ENCODE measurements at places on chromosomes 1 and 21.

- no peak for DNase-seq
These were observed 115.1 kb upstream of the JUN start for GRCh38 chr1:58898739-58899586.

DNA sequence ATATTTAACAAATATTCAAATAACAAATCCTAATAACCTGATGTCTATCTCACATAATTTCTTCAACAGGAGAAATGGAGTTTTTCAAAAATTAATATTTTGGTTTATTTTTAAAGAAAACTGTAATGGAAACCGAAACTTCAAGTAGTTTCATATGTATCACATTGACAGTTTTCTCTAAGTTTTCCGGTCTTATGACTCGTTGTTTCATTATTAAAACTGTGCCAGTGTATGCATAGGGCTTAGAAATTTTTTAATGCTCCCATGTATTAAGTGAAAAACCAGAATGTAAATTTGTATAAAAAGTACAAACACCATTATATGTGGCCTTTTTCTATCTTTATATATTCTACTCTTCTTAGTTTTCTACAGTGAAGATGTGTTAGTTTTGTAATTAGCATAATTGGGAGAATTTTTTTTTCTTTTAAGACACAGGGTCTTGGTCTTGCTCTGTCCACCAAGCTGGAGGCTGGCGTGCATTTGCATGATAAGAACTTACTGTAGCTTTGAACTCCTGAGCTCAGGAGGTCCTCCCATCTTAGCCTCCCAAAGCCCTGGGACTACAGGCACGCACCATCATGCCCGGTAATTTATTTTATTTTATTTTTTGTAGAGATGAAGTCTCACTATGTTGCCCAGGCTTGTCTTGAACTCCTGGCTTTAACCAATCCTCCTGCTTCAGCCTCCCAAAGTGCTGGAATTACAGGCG lies 43.9 kb upstream of the SAMSN1 start:
- DNase-seq = no peak

DNA sequence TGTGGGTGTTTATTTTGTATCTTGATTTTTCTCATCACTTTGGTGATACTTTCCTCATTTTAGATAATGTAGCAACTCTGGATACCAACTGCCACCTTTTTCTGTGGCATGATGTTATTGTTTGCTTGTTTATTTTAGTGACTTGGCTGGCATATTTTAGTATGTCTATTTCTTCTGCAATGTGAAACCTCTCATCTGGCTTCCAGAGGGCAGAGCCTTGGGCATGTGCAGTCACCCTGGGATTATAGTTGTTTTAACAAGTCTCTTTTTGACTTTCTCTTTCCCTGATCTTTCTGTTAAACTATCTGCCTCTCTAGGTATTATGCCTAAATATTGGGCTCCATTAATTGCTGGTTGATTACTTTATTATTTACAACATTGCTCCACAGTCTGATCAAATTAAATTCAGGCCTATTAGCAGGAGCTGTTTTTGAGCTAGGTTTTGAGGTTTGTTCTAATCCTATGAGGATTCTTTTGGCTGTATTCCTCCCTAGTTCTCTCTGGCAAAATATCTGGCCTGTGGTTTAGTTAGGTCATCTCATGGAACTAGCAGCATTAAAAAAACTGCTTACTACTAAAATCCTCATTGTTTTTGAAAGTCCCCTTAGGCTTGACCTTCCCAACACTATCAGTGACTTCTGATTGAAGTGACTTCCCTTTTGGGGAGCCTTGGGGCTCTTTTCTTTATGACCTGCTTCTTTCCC lies 86.4 kb upstream of the FAM78B start:
- DNase-seq = no peak

- peak; percentile 18 for DNase-seq
These were observed 38.4 kb downstream of the TAS1R2 start for GRCh38 chr1:18820791-18821641.

GRCh38 chr21:29465546-29465945 lies 166.8 kb downstream of the BACH1 start:
- DNase-seq = no peak

DNA sequence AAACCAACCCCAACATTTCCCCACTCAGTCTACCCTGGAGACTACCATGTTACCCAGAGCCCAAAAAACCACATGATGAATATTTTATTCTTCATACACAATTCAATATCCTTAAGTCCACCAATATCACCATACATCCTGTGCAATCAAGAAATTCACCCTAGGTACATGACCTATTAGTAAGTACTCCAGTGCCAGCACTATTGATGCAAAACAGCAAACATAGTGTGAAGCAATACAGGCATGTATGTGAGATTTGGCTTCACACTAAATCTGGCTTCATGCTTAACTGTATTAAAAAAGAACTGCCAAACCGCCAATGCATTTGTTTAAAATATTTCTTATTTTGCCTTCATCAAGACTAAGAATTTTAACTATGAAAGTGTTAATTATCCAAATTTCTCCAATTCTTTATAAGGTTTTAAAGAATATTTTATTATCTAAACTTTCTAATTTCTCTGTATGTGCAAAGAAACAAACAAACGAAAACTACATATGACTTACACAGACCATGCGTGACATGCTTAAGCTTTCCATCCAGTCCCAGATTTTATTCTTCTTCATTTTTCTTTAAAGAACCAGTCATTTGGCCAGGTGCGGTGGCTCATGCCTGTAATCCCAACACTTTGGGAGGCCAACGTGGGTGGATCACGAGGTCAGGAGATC lies 22.4 kb upstream of the TMEM125 start:
- DNase-seq = no peak

DNA sequence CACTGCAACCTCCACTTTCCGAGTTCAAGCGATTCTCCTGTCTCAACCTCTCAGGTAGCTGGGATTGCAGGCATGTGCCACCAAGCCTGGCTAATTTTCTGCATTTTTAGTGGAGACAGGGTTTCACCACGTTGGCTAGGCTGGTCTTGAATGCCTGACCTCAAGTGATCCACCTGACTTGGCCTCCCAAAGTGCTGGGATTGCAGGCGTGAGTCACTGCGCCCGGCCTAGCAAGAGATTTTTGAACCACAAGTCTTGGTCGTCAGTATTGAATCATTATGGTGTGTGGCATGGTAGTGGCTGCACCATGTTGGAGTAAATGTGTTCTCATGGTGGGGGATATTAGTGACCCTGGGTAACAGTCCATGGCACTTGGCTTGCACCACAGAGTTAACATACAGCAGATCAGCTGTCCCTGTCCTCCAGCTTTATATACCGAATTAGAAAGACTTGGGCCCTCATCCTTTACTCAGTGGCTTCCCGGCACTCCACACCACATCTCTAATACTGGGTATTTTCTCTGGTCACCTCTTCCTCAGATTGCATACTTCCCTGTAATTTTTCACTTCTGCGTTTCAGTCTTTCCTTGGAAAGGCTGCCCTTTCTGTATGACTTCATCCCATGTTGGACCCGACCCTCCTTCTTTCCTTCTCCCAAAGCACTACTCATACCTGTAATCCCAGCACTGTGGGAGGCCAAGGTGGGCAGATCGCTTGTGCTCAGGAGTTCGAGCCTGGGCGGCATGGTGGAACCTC lies 25.1 kb downstream of the AK4 start:
- no peak for DNase-seq

GRCh38 chr1:203799971-203800370 lies 4.5 kb downstream of the ZBED6 start:
- no peak for DNase-seq

DNA sequence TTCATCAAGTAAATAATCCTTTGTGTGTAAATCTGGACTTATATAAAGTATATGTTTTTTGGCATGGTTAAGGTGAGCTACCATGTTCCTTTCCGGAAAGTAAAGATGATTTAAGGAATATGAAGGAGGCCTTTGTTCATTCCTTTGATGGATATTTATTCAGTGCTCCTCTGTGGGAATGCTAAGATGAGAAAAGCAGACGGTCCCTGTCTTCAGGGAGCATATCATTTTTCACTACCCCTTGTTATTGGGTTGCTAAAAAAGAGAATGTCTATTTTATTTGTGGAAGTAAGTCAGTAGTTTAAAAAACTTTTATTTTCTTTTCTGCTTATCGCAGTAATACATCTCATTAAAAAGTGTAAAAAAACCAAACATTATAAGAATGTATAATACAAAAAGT lies 35.1 kb upstream of the CNN3 start:
- DNase-seq = no peak

DNA sequence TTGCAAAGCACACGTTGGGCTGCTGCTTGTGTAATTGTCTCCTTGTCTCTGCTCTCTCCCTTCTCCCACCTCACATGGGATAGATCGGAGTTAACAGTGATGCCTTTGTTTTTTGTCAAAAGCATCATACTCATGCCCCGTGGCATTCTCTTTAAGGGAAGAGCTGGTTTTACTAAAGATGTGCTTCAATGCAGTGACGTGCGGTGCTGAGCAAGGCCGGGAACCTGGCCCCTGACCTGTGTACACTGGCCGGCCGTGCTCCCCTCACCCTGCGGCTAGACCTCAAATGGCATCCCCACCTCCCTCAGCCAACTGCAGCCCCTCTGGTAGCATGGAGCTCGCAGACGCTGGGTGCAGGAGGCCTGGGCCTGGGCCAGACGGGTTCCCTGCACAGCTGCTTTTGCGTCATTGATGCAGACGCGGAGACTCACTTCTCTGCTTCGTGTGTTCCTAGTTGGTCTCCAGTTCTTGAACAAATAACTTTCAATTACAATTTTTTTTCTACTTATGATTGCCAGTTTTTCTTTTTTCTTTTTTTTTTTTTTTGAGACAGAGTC lies 19.9 kb downstream of the AGPAT3 start:
- no peak for DNase-seq

GRCh38 chr1:109282497-109282951 lies 421 bp downstream of the PSRC1 start:
- DNase-seq = no peak

GRCh38 chr1:180751921-180752320 lies 120.1 kb downstream of the XPR1 start:
- DNase-seq = no peak

- DNase-seq = no peak
These were observed 4.1 kb downstream of the OLFML3 start for GRCh38 chr1:113983391-113983790.

GRCh38 chr1:202107801-202108731 lies 14.7 kb upstream of the GPR37L1 start:
- no peak for DNase-seq

DNA sequence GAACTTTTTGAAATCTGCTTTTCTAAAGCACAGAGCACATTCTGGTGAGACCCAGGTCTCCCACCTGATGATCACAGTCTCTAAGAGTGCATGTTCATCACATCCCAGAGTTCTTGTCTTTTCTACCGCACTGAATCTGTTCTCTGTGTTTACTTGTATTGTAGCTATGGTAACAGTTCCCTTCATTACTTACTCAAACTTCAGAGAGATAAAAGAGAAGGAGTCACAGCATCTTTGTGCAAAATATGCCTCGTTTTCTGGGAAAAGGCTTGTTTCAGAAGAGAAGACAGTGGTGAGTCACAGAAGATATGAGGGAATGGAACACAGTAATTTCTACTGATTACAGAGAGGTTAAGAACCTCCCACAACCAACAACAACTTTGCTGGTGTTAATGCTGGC lies 580.6 kb downstream of the PLA2G4A start:
- no peak for DNase-seq

DNA sequence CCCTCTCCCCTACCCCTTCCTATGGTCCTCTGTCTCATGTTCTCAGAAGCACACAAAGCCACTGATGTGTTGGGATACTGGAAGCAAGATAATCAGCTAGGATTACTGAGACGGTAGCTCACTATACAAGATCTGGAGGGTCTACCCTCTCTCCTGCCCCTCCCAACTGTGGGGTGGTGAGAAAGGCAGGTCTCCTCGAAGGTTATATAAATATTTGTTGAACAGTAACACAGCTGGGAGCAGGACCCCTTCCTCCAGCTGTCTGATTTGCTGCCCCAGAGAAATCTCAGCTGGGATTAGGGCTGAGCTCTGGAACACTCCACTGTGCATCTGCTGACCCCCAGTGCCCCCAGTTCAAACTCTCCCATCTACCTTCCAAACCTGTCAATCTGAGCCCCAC lies 94.2 kb upstream of the IPO9 start:
- DNase-seq = no peak

GRCh38 chr1:61186753-61187152 lies 104.4 kb downstream of the NFIA start:
- DNase-seq = no peak

DNA sequence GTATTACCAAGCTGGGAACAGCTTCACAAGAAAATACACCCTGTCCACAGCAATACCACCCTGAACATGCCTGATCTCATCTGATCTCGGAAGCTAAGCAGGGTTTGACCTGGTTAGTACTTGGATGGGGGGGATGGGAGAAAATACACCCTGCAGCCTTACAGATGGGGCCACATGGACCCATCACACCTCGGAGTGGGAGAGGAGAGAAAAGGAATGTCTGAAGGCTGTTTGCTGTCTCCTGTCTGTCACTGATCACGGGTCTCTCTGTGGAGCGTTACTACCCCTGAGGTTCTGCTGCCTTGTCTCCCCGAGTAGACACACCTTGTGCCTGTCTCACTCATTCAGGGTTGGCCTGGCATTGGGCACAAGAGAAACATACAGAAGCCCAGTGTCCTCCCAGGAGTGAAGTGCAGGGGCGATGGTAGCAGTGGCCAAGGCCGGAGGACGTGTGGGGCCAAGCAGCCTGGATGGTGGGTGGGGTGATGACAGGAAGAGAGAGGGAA lies 48.0 kb downstream of the TEX35 start:
- no peak for DNase-seq

GRCh38 chr1:24027838-24028468 lies 47.8 kb upstream of the SRSF10 start:
- DNase-seq = no peak

DNA sequence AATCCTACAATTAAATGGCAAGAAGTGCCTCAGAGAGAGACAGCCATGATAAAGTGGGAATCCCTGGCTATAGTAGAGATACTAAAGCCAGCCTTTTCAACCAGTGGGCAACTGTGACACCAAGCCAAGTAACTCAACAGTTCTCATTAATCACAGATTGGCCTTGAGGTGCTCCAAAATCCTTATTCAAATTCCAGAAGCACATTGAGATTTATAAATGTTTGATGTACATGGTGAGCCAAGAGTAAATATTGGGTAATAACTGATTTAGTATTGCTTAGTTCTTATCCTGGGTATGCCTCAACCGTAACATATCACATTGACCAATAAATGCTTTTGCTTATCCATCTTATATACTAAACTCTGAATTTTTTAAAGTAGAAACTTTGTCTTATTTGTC lies 17.1 kb downstream of the HAO2 start:
- DNase-seq = no peak

DNA sequence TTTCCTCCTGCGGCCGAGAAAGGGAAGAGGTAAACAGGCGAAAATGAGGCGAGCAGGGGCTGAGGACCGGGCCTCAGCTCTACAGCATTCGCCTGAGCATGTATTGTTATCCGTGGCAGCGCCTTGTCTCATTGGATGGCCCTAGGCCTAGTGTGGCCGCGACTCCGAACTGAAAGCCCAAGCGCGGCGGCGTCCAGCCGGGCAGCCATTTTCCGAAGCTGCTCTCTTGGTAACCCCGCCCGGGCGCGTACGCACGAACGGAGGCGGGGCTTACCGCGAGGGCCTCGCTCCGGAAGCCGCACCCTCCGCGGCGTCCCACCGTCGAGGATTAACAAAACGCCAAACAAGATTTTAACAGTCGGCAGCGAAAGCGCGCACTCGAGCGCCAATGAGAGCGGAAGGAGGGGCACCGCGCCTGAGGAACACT lies 797 bp upstream of the USP1 start:
- DNase-seq = no peak

Data from T1000 (cell line).